ENCODE measurements at places on chromosomes 2 and 18.

GRCh38 chr2:86290596-86291327, 46.7 kb downstream of the REEP1 start:
- no peak for DNase-seq

DNA sequence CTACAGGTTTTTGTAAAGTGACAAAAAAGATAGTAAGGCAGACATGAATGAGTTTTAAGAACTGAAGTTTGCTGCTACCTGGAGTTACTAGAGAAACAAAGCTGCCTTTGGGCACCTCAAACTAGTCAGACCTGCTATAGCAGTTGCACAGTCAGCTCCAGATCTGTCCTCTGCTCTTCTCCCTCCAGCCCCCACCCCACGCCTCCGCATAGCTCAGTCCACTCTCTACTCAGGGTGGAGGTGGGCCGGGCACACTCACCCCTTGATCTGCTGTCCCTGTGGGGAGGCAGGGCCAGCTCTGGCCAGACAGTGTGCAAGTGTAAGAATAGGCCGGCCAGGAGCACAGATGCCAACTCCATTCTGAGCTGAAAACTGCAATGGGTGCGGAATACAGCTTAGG, 4.1 kb downstream of the SERTAD2 start:
- no peak for DNase-seq

- no peak for DNase-seq
Measured at GRCh38 chr2:14944562-14945346, 312.2 kb downstream of the LRATD1 start.

DNA sequence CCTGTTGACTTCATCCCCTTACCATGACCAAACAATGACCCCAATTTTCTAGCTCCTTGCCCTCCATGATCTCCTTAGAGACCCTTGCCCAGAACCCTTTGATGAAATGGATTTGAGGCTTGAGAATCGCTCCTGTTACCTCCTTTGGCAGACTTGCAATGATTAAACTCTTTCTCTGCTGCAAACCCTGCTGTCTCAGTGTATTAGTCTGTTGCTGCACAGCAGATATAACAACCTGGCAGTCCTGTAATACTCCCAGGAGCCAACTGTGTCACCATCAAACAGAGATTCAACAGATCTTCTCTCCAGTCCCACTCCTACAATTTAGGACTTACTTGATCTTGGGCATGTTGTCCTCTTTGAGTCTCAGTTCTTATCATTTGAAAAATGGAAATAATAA, 242.9 kb downstream of the HRH4 start:
- no peak for DNase-seq

DNA sequence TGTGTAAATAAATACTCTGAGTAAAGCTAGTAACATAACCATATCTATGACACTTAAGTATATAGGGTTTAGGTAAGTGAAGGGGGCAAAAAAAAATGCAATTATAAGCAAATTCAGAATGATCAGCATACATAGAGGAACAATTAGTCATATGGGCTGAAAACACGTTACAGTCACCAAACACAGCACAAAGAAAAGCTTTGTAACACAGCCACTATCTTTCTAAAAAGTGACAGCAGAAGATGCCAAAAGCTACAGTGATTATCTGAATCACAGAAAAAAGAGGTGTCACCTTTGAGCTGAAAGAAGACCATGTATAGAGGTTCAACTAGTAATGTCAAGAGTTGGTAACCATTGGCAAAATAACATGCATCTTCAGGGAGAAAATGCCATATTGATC, 115.5 kb downstream of the ERBB4 start:
- no peak for DNase-seq
